ENCODE measurements at places on chromosomes 6 and 20.
A peak's percentile ranks its signal among the peaks of the same experiment; 100 is the strongest.

- no peak for DNase-seq
These were observed 630 bp downstream of the PPP2R5D start for GRCh38 chr6:42984924-42985475.

DNA sequence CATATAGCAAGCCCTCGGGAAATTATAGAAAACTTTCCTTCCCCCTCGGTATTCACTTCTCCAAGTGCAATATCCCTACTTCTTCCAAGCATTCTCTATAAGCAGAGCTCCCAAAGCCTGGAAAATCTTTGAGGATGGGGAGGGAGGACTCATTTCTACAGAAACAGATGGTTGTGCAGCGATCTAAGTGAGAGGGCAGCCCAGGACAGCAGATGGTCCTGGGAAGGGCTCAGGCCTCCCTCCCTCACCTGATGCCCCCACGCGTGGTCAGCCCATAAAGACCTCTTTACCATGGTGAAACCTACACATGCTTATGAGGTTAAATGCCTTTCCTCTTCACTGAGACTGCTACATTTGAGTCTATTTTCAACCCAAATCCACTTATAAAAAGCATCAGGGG lies 319.6 kb upstream of the QKI start:
- no peak for DNase-seq

DNA sequence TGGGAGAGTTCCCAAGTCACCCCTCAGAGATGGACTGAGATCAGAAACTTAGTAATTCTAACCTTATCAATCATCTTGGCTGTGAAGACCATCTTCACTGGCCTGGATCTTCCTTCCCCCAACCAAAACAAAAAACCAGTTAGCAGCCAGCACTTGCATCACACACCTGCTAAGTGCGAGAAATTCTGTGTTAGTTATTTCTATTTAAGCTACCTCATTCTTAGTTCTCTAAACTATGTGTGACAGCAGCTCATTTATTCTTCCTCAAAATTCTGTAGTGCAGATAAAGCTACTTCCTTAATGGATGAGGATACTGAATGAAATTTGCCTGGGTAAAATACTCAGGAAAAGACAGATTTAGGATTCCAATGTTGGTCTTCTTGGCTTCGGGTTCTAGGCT lies 18.2 kb upstream of the TAGAP start:
- DNase-seq = no peak

GRCh38 chr20:6395695-6396094 lies 272.9 kb upstream of the FERMT1 start:
- DNase-seq = peak; percentile 72

DNA sequence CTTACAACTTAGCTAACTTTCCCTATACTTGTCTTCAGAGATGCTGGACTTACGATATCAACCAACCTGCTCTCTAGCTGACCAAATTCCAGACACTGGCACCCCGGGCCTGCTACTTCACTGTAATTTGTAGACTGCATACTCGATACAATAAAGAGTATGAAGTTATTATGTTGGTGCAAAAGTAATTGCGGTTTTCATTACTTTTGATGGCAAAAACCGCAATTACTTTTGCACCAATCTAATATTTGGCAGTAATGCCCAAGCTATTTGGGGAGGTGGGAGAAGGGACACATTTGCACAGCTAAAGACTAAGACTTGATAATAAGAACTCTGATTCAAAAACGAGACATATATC lies 34.9 kb upstream of the ARHGAP18 start:
- no peak for DNase-seq

DNA sequence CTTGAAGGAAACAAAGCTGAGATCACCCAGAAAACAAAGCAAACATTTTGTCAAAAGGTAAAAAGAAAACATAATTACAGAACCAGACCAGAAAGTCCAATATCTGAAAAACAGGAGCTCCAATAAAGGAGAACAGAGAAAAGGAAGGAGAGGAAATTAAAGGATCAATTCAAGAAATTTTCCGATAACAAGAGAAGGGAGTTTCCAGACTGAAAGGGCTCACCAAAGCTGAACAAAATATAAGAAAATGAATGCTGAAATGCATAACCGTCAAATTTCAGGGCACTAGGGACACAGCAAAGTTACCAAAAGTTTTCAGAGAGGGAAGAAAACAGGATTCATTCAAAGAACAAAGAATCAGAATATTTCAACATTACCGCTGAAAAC lies 23.9 kb downstream of the ILRUN start:
- DNase-seq = no peak

DNA sequence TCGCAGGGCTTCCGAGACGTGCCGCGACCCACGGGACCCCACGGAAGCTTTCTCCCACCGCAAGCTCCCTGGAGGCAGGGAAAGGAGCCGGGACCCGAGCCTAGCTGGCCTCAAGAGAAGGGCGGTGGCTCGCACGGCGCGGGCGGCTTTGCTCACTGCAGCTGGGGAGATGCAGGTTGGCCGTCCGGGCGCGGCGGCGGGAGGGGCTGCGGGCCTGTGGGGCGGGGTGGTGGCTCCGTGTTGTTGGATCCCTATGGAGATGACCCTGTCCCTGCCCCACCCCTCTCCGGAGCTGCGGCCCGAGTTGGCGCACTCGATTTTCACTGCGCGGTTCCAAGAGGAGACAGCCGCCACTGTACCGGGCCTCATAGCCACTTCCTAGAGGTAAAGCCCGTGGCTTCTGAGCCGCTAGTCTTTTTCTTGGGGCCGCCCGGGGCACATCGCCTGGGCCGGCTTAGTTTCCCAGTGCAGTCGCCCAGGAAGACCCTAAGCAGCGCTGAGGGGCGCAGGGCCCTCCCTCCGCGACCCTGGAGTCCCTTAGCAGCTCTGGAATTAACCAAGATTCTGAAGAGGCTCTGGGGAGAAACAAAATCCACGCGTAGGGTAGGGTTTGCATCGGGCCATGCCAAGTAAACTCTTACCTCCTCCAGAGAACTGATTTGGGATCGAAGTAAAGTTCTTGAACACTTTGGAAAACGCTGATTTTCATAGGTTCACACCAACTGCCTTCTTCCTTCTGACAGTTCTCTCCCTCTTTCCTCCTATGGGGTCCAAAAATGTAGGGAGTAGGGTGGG lies at the start of gene ECT2L:
ECT2L (plus strand) TSS at position 279 of the 795 bp plus-strand sequence. CDS start 17,188 bp downstream, outside the sequence.
- peak; percentile 9 for DNase-seq

GRCh38 chr6:1325461-1326309 lies 13.8 kb downstream of the FOXQ1 start:
- DNase-seq = peak; percentile 91

- DNase-seq = no peak
These were observed 16.3 kb downstream of the ZNF76 start for GRCh38 chr6:35275744-35276260.

GRCh38 chr6:83633149-83633548 lies 75.8 kb downstream of the SNAP91 start:
- no peak for DNase-seq

DNA sequence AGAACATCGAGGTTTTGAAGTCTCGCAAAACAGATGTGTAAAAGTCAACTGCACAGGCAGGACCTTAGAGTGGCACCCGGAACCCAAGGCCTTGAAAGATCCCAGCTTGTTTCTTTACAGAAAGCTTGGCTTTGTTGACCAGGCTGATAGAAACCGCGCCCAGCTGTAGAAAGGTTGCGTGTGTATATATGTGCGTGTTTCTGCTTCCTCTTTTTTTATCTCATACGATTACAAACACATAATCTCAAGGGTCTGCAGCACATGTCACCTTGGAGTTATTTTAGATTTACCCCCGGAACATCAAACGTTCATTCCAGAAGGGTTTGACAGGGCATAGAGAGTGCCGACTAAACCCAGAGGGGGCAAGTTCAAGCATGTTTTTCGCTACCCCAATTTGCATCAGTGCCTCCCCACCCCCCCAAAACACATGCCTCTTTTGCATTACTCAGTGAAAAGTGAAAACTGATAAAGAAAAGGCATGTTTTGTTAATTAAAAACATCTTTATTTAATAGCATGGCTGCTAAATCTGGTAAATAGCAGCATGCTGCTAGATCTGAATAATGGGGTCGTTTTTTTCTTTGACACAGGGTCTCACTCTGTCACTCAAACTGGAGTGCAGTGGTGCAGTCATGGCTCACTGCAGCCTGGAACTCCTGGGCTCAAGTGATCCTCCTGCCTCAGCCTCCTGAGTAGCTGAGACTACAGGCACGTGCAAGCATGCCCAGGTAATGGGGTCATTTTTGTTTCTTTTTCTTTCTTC lies 33.2 kb upstream of the NCOA3 start:
- no peak for DNase-seq

Data from kidney tubule cell (primary cell).